Breast epithelium (tissue), 4 donors: ENCODE measurements at places on chromosomes 11 and 22. TPM values are rescaled to one million over a fixed set of nuclear protein-coding genes. Genes with fewer than 3 reads are reported as not detected.

GRCh38 chr11:129458756-129459535 lies 83.3 kb downstream of the BARX2 start:
- no peak for DNase-seq

- no peak for DNase-seq
Observed at GRCh38 chr11:63920939-63921417, 4.0 kb upstream of the RCOR2 start.

- DNase-seq: no peak
Observed at GRCh38 chr22:49951986-49952896, 8.3 kb upstream of the PIM3 start.

- no peak for DNase-seq
Observed at GRCh38 chr11:3016861-3017260, 24.7 kb upstream of the NAP1L4 start.

- no peak for DNase-seq
Observed at GRCh38 chr11:2074266-2074825, 64.8 kb downstream of the IGF2 start.

GRCh38 chr11:111736181-111736590 lies 30.0 kb downstream of the PPP2R1B start:
- no peak for DNase-seq

DNA sequence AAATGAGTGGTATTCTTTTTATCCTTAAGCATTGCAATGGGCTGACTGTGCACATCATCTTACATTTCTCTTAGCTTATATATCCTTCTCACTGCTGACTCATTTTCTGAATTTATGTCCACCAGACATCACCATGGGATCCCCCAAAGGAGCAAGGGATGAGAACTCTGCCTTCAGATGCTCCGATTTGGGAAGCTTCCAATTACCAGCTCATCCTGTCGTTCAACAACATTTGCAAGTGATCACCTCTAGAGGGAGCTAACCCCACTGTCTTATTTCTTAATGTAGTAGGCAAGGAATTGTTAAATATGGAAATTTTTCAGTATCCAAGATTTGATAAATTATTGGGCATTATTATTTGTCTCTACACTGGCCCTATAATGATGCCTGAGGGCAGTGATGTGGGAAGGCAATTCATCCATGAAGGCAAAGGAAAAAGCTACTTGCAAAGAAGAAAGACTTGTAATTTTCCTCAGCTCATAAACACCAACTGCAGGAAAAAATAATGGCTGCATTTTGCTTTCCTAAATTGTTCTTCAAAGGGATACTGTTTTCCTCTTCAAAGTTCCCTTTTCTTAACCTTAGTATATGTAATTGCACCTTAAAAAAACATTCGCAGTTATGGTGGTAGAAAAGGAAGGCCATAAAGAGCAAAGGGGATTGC lies 102.4 kb upstream of the FSHB start:
- DNase-seq: no peak

- no peak for DNase-seq
Observed at GRCh38 chr22:38110863-38111852, 674 bp upstream of the BAIAP2L2 start.

- no peak for DNase-seq
Observed at GRCh38 chr11:64976651-64977050, 4.7 kb upstream of the MAJIN start.

- DNase-seq: no peak
Observed at GRCh38 chr22:49856343-49856742, 2.7 kb downstream of the ZBED4 start.

- DNase-seq: no peak
Observed at GRCh38 chr11:80638296-80638695, 1197.5 kb upstream of the TENM4 start.

DNA sequence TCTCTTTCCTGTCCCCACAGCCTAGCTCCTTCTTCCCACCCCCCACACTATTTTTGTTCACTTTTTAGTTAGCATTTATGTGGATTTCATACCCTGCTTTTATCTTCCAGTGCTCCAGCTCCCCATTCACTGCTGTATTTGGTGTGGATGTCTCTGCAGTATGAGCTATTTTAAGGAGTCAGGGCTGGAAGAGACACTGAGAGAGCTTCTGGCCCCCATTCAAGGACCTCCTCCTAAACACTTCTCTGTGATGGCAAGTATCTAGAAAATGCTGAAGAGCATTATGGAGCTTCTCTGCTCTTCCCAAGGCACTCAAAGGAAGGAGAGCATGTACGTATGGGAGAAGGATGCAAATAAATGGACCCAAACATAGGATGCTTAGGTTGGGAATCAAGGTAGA lies 79.5 kb downstream of the RAB30 start:
- no peak for DNase-seq

DNA sequence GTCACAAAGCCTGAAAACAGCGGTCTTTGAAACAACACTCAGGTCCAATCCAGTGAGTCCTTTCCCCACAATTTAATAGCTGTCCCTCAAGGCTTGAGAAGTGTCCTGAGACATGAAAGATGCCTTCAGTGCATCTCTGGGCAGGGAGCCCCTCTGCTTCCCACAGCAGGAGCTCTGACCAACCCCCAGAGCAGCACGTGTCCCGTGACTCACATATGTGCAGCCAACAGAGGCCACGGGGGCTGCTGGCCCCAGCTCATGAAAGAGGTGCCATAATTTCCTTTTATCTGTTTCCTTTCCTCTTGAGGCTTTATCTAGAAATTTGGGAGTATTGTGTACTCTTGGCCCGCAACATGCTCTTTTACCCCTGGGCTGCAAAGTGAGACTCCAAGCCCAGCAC lies 33.2 kb upstream of the LMO1 start:
- no peak for DNase-seq

DNA sequence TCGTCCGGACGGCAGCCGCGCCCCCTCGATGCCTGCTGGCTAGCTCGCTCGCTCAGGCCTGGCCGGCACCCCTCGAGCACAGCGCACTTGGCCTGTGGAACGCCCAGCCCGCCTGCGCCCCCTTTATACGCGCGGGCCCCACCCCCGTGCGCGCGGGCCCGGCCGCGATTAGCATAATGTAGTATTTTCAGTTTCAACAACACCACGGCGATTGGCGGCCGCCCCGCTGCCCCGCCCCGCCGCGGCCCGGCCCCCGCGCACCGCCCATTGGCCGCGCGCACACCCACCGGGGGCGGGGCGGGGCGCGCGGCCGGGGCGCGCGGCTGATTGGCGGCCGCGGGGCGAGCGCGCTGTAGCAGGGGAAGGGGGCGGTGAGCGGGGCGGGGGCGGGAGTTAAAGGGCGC lies at the start of gene CDKN1C:
CDKN1C (minus strand) TSS at position 98 of the 404 bp plus-strand sequence. CDS start 319 bp downstream, outside the sequence.
- peak; percentile 88 for DNase-seq

- DNase-seq: peak; percentile 5
Observed at GRCh38 chr22:31144223-31144622, 3.9 kb upstream of the PLA2G3 start.

- DNase-seq: no peak
Observed at GRCh38 chr22:33512908-33513307, 407.4 kb downstream of the LARGE1 start.

GRCh38 chr11:17696741-17697140 lies 22.6 kb upstream of the MYOD1 start:
- DNase-seq: no peak

DNA sequence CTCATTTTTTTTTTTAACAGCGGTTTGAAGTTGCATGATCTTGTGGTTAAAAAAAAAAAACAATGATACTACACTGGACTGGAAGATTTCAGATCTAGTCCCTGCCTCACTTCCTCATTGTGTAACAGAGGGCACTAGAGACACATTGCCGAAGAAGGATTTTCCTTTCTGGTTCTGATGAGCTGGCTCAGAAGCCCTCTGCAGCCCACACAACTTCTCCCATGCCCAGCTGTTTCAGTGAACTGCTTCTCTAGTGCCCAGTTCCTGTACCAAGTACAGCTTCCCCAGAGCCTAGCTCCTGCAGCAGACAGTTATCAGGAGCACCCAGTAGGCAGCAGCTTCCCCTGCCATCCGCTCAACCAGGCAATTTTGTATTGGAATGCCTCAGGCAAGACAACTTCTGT lies 29.5 kb upstream of the ANO5 start:
- no peak for DNase-seq

GRCh38 chr11:118152552-118153471 lies at the start of gene SCN4B:
Gene SCN4B (minus strand): TSS chr11:118152823. CDS start chr11:118152673, 150 bp downstream.
- DNase-seq: no peak

GRCh38 chr11:104073950-104074705 lies 37.7 kb downstream of the DDI1 start:
- no peak for DNase-seq

DNA sequence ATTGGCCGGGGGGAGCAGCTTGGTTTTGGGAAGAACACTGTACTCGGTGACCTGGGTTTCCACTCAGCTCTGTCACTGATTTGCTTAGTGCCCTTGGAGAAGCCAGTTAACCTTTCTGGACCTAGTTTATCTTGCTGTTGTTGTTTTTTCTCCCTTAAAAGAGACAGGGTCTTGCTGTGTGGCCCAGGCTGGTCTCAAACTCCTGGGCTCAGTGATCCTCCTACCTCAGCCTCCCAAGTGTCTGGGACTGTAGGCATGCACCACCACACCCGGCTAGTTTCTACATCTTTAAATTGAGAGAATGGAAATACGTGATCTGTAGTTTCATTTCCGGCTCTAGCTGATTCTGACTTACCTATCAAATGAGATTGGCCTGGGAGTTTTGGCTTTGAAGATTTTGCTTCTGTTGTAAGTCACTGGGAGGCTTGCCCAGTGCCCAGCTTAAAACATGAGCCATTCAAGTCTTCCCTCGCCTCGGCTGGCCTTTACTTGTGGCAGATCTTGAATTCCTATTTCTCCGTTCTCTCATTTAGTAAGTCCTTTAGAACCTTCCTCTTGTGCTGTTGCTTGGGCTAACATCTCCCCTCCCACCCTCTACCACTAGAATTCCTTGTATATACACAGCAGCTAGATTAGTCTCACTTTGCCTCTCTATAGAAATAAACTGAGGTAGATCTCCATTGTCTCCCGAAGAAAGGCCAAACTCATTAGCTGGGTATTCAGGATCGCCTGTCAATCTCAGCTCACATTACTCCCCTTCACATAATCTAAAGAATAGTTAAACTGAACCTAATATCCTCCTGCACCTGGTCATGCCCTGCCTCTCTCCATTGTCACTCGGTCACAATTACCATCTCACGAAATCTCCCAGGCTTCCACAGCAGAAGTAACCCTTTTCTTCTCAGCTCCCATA lies 87.7 kb upstream of the SLC25A18 start:
- DNase-seq: no peak

- DNase-seq: no peak
Observed at GRCh38 chr22:43018615-43019014, 3.7 kb upstream of the PACSIN2 start.

GRCh38 chr22:49589811-49590210 lies 237.9 kb downstream of the BRD1 start:
- no peak for DNase-seq

- no peak for DNase-seq
Observed at GRCh38 chr22:44667276-44667675, 34.7 kb upstream of the PRR5 start.

DNA sequence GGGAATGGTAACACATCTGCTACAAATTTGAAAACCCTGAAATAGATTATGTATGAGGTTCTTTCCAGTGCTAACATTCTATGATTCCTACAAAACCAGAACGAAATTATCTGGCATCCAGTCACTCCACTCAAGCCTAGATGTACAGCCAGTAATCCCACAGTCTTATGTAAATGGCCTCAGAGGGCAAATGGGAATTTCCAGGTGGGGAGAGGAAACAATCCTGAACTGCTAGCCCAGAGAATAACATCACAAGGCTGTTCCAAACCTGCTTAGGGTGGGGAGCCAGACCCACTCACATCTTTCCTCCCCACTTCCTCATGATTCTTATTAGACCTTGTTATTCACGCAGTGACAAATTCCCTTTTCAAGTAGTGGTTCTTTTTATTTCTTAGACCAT lies 3.5 kb downstream of the FIBIN start:
- no peak for DNase-seq

DNA sequence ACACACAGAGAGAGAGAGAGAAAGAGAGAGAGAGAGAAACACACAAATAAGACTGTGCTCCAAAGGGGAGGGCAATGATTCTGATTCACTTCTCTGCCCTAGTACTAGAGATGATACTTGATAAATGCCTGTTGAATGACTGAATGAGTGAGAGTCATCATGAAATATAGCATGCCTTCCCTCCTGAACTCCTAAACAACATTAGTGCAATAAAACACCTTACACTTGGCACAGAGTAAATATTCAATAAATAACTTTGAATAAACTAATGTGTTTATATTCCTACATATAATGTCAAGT lies 511.2 kb upstream of the RAG2 start:
- no peak for DNase-seq

DNA sequence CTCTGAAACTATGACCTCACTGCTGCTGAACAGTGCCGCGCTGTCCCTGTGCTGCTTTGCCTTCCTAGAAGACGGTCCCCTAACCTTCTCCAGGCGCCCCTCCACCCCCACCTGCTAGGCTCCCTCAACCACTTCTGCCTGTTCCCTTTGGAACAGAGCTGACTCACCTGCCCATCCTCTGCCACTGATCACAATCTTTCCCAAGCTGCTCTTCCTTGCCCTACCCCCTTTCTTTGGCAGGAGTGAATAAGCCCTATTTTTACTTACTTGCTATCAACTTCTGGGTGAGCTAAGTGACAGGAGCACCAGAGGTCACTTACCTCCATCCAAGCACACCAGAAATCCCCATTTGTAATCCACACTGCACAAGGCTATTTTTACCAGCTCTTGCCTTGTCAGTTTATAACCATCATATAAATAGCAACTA lies 116.0 kb upstream of the BID start:
- DNase-seq: no peak

- DNase-seq: no peak
Observed at GRCh38 chr11:70511345-70511744, 113.0 kb downstream of the CTTN start.

- DNase-seq: no peak
Observed at GRCh38 chr11:20138707-20139106, 21.6 kb downstream of the DBX1 start.

DNA sequence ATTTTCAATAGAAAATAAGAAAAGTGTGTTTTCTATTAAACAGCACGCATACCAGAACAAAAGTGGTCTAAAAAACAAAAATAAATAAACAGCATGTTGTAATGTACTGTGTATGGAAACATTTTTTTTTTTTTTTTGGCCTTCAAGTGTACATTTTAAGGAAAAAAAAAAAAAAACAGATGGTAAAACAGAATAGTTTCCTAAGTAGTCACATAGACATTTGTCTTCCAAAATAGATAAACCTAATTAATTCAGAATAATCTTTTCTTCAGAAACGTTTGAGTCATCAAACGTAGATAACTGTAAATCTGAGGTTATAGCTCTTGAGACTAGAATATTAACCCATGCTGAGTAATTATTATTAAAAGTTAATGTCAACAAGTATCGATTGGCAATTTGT lies 396 bp upstream of the CFAP300 start:
- DNase-seq: no peak

- no peak for DNase-seq
Observed at GRCh38 chr11:107648242-107648641, 57.3 kb downstream of the ELMOD1 start.

GRCh38 chr11:88744140-88744539 lies 321.6 kb downstream of the GRM5 start:
- no peak for DNase-seq

GRCh38 chr11:17722000-17722643 lies 2.8 kb downstream of the MYOD1 start:
- DNase-seq: no peak

SLC7A4 gene
- total RNA-seq: 2.4 TPM

ABCC8 gene
- total RNA-seq: 10.8 TPM

GPHA2 gene
- not detected for total RNA-seq

WNT7B gene
- 2.9 TPM for total RNA-seq

PTGDR2 gene
- 0.16 TPM for total RNA-seq

OR8G5 gene
- not detected for total RNA-seq

SEC14L6 gene
- 0.33 TPM for total RNA-seq

DAGLA gene
- total RNA-seq: 4.5 TPM

PKDREJ gene
- not detected for total RNA-seq

CABP7 gene
- total RNA-seq: not detected

POU2AF2 gene
- not detected for total RNA-seq

TSGA10IP gene
- not detected for total RNA-seq

DDTL gene
- 1.3 TPM for total RNA-seq

ANAPC15 gene
- total RNA-seq: 22.4 TPM
